ENCODE measurements at places on chromosomes 2 and 18.
A peak's percentile ranks its signal among the peaks of the same experiment; 100 is the strongest.

GRCh38 chr18:62663731-62664336, 51.5 kb upstream of the PHLPP1 start:
- DNase-seq = peak; percentile 60

- DNase-seq = no peak
These were observed 93.6 kb upstream of the FAM117B start for GRCh38 chr2:202541137-202541536.

DNA sequence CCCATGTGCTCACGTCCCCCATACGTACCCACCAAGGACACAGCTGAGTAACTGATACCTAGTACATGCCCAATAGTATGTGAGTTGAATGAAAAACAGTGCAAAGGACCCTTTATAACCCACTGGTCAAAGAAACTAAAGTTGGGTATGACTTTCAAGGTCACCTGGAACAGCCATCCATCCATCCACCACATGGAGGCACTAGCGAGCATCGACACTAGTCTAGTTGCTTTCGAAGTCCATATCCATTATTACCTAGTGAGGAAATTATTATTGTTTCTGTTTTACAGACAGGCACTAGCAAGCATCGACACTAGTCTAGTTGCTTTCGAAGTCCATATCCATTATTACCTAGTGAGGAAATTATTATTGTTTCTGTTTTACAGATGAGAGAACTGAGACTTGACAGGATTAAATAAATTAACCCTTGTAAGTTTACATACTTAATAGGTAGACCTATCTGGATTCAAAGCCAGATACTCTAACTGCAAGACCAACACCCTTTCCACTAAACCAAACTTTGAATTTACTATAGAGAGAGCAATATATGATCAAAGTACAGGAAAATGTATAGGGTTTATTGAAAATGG, 233.7 kb downstream of the METTL4 start:
- peak; percentile 38 for DNase-seq

GRCh38 chr18:2986150-2986865, 26.6 kb downstream of the LPIN2 start:
- DNase-seq = no peak

- no peak for DNase-seq
These were observed 240.3 kb upstream of the FBXO11 start for GRCh38 chr2:48146552-48146951.

GRCh38 chr2:7014174-7014640, 97.0 kb downstream of the RNF144A start:
- DNase-seq = peak; percentile 43

DNA sequence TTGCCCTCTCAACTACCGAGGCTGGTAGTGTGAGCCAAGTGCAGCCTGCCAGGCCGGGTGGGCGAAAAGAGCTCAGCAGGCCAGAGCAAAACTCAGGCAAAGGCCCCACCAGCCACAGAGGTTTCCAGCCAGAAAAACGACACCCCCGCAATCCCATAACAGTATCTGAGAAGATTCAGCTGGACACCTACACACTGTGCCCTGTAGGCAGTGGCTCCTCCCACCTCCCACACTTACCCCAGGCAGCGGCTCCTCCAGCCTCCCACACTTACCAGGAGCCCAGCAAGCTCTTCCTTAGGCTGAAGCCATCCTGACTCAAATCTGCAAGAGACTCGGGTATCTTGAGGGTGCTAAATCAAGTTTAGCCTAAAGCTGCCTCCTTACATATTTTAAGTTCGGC, 15.6 kb upstream of the TMEM18 start:
- DNase-seq = no peak

GRCh38 chr2:134401081-134401497, 147.2 kb downstream of the MGAT5 start:
- no peak for DNase-seq

GRCh38 chr2:120791962-120792297, 56.3 kb downstream of the GLI2 start:
- no peak for DNase-seq

DNA sequence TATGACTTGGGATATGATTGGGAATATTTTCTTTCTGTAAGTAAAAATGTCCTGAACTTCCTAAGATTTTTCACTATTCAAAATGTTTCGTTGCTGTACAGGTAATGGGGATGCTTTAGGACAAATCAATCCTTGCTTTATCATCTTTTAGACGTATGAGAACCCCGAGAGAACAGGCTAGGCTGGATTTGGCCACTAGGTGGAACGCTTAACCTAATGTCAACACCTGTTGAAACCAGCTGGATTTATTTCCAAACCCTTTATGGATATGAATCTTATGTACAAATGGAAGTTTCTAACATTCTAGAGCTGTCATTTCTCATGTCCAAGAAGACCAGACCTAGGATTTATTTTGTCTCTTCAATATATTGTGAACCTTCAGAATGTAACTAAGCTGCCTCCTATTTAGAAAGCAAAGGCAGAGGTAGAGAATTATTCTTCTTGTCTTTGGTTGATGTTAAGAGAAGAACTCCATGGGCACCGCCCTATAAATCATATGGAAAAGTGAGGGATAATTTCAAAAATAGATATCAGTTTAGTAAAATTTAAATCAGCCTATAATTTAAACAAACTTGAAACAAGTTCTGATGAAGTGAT, 96.7 kb downstream of the PMAIP1 start:
- DNase-seq = peak; percentile 30

GRCh38 chr2:104733226-104733943, 120.5 kb upstream of the POU3F3 start:
- DNase-seq = no peak

DNA sequence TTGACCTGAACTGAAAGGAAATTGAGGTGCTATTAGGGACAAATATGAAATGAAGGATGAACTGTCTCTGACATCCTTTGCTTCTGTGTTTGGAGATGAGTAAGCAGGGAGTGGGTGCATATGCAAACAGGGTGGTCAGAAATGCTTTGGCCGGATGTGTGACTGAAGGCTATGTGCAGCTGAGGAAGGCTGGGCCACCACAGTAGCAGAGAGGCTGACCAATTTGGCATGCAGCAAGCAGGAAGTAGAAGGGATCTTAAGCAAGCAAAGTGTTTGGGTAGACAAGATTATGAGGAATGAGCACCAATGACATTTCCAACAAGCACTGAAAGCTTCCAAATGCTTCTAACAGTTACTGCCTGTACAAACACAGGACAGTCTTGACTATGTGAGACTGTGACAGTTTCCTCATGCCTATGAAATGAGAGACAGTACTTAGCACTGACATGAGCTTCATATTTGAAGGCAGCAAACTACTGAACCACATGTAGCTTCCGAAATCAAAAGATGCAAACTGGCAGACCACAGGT, 3.3 kb upstream of the ACTR3 start:
- DNase-seq = peak; percentile 84

DNA sequence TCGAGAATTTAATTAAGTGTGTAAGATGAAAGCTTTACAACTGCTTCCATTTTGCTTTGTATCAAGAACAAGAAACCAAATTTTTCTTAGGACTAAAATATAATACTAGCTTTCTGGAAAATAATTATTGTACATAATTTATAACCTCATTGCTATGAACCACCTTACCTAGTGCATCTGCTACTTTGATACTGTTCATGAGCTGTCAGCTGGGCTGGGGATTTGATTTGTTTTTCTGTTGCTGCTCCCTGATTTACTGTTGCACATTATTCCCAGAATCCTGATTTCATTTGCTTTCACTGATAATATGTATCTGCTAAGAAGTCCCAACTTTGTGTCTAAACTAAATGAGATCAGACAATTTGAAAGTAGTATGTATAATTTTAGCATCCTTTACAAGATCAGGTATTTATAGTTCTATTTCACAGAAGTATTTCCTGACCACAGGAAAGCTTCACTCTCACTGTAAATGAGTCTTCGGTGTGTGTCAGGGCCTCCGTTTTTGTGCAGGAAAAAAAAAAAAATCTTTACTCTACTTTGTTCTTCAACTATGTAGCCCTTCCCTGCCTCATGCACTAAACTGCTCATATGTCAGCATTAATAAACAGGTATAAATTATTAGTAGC, 105.6 kb upstream of the CCDC150 start:
- no peak for DNase-seq

GRCh38 chr2:230765611-230766300, 53.1 kb downstream of the CAB39 start:
- no peak for DNase-seq

DNA sequence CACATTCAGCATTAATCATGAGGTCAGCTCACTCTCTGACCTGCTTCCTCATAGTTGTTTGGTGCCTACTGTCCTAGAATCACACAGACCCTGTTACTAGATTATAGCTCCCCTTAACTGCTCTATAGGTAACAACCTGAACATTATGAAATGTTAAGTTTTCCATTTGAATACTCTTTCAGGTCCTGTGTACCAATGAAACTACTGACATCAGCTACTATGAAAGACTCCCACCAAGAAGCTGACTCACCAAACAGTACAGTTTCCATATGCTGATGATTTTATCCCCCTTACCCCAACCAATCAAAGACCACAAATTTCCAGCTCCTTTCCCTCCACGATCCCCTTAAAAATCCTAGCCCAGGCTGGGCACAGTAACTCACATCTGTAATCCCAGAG, 56.3 kb downstream of the SRBD1 start:
- DNase-seq = no peak

- DNase-seq = no peak
These were observed 39.5 kb downstream of the ZNF519 start for GRCh38 chr18:14092625-14093306.

GRCh38 chr2:42801381-42801780, 9.0 kb upstream of the HAAO start:
- DNase-seq = no peak

- no peak for DNase-seq
These were observed 79.0 kb downstream of the CRACDL start for GRCh38 chr2:98857001-98857400.

- no peak for DNase-seq
These were observed 367.6 kb downstream of the EIPR1 start for GRCh38 chr2:3010001-3010400.

- DNase-seq = no peak
These were observed 406.3 kb downstream of the CDH7 start for GRCh38 chr18:66156946-66157687.

GRCh38 chr18:48845174-48845573, 105.6 kb downstream of the SMAD7 start:
- no peak for DNase-seq

DNA sequence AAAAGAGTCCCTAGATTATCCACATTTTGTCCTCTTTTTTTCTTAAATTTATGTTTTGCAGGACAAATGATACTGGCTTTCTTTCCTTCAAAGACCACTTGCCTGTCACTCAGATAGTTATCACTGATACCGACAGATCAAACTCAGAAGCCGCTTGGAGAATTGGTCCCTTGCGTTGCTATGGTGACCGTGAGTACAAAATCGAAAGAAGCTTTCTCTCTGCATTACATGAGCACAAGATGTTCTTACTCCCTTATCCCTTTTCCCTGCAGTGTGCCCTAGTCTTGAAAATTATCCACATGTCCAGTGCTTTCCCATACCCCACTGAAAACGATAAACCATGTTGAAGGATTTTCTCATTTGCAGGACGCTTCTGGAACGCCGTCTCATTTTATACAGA, 738.5 kb downstream of the CNTNAP5 start:
- DNase-seq = no peak

GRCh38 chr2:109400102-109400501, 213.7 kb downstream of the SEPTIN10 start:
- no peak for DNase-seq

DNA sequence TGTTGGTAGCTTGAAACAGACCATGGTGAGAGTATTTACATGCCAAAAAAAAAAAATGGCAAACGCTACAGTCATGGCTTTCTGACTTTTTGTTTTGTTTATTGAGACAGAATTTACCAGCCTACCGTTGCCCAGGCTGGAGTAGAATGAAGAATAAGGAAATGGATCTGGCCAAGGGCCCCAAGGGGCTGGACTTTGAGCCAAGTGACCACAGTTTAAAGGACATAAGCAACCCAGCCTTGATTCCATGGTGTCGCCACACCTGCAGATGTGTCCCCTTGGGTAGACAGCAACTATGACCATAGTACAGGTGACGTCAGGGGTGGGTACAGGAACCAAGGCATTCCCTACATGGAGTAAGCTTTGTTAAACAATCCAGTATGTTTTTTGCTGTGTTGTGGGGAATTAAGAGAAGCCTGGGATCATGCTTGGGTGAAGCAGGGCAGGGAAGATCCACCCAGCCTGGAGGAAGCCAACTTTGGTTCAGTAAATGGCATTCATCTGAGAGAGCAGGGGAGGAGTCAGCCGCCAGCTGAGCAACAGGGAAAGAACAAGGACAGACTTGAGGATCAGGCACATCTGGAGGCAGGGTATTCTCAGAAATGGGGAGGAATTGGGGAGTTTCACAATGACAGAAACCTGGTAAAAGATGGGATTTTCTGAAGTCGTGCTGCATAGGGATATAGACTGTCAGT, 110.3 kb upstream of the SH3BP4 start:
- DNase-seq = no peak

- DNase-seq = no peak
These were observed 261.1 kb upstream of the TRIB2 start for GRCh38 chr2:12455661-12456060.

DNA sequence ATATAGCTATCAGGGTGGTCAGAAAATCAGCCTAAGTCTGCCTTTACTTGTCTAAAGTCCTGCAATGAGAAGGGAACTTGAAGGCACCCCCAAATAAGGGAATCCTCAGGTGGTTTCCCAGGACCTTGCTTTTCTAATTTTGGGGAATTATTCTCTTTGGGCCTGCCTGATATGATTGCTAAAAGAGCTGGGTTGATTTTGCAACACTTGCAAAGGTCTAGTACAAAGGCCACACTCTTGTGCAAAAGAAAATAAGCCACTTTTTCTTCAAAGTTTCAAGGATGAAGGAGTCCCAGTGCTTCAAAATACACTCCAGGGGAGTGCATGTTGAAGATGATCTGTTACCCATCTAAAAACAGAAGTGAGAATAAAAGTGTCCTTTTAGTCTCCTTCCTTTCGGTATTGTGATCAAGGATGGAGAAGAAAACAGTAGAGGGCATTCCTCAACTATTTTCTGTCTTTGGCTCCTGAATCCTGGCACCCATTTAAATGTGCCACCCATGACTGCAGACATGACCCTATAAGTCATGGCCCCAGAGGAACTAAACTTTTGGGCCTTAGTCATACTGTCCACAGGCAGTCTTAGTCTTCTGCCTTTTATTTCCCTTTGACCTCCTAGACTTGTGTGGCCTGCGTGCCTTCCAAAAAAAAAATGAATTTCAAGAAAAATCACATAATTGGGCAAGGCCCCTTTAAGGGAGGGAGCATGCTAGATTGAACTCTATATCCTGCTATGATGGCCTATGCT, 5.1 kb downstream of the SULT1C3 start:
- no peak for DNase-seq

DNA sequence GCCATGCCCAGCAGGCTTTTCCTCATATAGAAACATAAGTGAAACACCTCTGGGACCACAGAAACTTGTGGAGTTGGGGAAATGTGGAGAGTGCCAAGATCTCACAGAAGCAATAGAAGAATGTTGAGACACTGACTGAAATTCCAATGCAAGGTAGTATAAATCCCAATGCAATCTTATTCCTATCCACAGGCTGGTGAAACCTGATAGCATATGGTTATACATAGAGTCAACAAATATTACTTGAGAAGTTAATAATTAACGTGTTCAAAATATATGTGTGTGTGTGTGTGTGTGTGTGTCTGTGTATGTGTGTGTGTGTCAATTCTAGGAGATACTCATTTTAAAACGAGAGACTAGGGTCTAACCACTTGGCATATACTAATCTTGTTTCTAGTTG, 776.8 kb upstream of the ACVR2A start:
- no peak for DNase-seq
